ENCODE measurements at places on chromosomes 2 and 18.
A peak's percentile ranks its signal among the peaks of the same experiment; 100 is the strongest.

DNA sequence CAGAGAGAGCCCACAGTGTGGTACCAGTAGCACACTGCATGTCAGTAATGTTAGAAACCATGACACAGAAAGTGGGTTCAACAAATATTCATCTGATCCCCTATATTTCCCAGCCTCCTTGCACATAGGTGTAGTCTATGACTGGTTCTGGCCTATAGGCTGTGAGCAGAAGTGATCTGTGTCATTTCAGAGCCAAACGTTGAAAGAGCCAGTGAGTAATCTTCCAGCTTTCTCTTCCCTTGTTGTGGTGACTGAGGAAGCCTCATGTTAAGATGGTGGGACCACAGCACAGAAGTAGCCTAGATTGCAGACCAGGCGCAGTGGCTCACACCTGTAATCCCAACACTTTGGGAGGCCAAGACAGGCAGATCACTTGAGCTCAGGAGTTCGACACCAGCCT is 4.1 kb downstream of the TMEM237 start:
- no peak for DNase-seq

DNA sequence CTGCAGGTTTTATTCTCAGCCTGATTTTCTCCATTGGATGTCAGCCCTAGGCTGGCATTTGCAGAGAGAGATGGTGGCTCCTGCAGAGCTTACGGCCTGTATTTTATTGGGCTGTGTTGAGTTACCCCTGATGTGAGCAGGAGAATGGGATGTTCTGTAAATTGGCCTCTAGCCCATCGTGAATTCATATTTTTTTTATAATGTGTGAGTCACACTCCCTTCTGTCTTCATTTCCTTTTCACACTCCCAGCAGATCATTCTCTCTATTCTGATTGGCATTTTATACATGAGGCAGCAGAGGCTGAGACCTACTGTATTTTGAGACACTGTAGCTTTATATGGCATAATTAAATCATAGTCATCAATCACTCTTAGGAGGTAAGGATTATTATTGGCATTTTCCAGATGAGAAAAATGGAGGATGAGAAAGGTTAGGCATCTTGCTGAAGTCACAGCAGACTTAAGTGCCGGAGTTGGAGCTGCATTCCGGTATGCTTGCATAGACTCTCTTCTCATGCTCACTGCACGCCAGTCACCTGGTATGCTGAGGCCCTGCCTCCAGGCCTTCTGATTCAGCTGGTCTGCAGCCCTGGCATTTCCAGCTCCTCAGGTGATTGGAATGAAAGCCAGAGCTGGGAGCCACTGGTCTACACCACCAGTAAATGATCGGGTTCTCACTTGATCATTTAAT is 142.4 kb downstream of the NEDD4L start:
- peak; percentile 7 for DNase-seq

DNA sequence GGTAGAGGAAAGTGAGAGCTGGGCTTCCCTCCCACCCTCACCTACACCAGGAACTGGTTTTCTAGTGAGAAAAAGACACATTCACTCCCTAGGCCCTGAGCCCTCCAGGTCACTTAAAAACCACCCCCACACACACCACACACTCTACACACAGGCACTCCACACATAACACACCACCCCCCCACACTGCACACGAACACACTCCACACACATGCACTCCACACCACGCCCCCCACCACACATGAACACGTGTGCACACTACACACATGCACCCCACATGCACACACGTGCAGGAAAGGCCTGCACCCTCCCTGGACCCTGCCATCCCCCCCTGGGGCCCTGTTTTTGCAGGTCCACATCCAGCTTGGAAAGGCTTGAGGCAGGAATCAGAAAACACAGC is 67.6 kb downstream of the RALBP1 start:
- DNase-seq: no peak

DNA sequence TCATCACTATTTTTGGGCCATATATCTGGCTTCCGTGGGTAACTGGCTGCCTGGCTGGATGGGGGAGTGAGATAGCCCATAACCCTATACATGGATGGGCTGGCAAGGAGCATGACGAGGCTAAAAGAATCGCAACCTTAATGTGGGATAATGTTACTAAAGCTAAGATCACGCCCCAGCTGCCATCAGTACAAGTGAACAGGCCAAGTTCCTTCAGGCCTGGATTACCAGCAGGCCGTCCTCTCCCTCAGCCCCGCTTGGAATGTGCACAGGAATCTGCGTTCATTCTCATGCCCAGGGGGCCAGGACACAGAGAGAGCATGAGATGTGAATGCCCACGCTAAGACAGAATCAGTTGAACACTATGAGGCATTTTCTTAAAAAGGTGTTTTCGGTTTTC is 34.7 kb downstream of the RMC1 start:
- no peak for DNase-seq

- DNase-seq: no peak
Measured at GRCh38 chr2:187194049-187194448, 254.0 kb downstream of the CALCRL start.

GRCh38 chr2:113219889-113220641 is 46.3 kb downstream of the PSD4 start:
- peak; percentile 30 for DNase-seq

DNA sequence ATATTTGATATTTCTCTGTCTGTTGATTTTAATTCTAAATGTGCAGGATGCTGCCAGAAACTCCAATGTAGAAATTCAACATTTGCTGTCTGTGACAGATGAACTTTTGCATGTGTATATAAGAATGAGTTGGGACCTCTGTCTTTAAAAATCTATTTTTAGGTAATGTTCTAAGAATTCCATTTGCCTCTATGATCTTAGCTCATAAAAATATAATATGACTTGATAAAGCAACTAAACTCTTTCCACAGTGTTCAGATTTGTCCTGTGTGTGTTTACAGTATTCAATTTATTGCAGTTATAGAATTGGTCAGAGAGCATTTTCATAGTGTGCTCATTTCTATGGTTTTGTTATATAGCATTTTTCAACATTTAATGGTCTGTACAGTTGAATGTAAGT is 33.6 kb downstream of the RNMT start:
- DNase-seq: no peak

DNA sequence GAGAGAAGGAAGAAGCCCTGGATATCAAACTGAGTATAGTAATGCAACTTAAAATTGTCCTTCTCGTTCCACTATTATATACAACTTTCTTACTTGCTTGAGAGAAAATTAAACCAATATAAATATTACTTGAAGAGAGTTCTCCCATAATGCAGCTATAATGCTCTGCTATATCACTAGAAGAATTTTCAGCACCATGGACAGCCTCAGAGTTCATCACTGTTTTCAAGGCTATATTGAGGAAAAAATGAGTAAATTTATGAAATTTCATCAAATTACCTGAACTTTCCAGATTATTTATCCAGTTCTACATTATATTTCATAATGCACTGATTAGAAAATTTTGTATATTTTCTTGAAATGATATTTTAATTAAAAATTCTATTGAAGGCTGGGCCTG is 1053.5 kb upstream of the FAM98A start:
- no peak for DNase-seq

GRCh38 chr2:168422584-168422983 is 33.5 kb upstream of the CERS6 start:
- no peak for DNase-seq

- no peak for DNase-seq
Measured at GRCh38 chr2:199471443-199472057, 13.8 kb upstream of the SATB2 start.

GRCh38 chr2:60885683-60886082 is 4.3 kb downstream of the REL start:
- DNase-seq: no peak

- peak; percentile 17 for DNase-seq
Measured at GRCh38 chr2:223815186-223815883, 22.0 kb downstream of the AP1S3 start.

DNA sequence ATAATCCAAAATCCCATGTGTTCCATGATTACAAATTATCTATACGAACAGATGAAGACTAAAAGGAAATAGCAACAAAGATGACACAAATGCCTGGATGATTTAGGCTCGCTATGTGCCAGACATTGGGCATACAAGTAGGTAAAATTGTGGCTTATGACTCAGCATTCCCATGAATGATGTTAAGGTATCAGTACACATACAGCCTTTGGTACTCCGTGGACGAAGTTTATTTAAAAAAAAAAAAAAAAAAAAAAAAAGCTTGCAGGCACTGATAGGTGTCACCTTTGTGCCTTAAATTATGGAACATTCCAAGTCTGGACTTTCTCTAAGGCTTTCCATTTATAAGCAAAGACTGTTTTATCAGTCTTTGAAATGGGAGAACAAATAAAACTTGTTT is 2.7 kb downstream of the CHAC2 start:
- no peak for DNase-seq

DNA sequence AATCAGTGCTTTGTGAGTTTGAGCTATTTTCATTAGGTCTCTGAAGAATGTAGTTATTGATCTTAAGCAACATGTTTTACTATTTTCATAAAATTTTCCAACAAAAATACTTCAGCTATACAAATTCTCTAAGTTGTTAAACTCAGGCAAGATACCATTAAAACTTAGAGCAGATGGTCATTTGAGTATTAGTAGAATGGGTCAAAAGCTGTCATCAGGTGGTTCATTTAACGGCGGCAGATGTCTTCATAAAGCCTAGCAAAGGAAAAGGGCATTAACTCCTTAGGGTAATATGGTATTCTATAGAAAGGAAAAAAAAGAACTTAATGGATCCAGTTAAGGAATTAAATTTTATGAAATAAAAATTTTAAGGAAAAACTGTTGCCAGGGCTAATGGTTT is 19.2 kb downstream of the MIB1 start:
- DNase-seq: no peak

GRCh38 chr2:156118753-156119416 is 213.6 kb downstream of the NR4A2 start:
- DNase-seq: no peak

GRCh38 chr2:160278101-160278878 is 78.2 kb upstream of the ITGB6 start:
- DNase-seq: no peak

- DNase-seq: no peak
Measured at GRCh38 chr2:53028225-53028624, 739.4 kb upstream of the CHAC2 start.

DNA sequence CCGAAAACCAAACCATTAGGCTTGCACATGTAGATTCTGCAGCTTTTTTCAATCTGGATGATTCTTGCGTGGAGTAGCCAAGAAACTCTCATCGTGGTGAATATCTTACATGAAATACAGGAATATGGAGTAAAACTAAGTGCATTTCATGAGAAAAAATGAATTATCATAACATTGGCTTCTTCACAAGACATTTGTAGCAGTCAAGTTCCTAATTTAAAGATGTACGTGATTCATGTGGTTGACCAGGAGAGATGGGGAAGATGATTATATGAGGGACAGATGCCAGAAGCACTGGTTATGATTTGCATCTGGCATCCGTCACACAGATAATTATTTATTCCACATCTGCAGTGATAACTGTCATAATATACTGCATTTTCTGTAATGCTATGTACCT is 90.4 kb downstream of the ANTXR1 start:
- no peak for DNase-seq

- DNase-seq: no peak
Measured at GRCh38 chr2:12075603-12076002, 329.2 kb downstream of the LPIN1 start.

GRCh38 chr18:80035997-80036396 is 1.8 kb downstream of the RBFA start:
- no peak for DNase-seq

DNA sequence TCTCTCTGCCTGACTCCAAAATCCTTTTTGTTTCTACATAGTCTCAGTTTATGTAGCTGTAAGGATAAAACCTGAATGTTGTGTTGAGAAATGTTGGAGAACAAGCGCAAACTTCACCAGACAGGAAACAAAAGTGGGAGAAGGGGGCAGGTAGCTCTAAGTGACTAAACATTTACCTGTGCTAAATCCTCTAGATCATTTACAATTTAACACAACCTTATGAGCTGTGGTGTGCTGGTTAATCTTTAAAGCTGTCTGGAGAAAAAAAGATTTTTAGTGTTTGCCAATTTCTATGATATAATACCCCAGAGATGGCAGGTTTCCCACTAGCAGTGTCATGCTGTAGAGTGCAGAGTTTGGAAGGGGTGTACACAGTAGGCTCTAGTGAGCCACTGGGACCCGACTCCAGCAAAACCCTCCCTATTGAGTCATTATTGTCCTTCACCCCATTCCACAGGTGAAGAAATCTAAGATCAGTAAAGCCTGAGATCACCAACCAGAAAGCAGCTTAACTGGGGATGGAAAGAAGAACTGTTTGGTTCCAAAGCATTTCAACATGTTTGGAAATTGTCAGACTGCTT is 992.0 kb downstream of the DCDC2C start:
- DNase-seq: no peak

GRCh38 chr2:229422063-229422462 is 151.0 kb upstream of the PID1 start:
- no peak for DNase-seq

DNA sequence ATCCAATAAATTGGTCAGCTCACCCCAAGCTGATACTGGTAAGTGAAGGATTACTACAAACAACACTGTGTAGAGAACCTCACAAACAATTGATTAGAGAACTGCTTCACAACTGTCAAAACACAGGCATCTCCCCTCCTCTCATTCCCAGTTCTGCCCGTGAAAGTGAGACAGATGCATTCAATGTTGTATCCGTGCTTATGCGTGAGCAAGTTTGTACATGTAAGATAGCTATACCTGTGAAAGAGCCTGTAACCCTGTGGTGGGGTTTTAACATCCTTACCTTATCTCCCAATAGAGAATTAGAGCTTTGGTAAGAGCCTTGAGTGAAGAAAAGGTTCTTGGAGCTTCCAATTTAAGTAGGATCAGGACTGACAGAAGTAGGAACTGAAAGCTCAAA is 9.1 kb downstream of the MARCHF4 start:
- DNase-seq: no peak

DNA sequence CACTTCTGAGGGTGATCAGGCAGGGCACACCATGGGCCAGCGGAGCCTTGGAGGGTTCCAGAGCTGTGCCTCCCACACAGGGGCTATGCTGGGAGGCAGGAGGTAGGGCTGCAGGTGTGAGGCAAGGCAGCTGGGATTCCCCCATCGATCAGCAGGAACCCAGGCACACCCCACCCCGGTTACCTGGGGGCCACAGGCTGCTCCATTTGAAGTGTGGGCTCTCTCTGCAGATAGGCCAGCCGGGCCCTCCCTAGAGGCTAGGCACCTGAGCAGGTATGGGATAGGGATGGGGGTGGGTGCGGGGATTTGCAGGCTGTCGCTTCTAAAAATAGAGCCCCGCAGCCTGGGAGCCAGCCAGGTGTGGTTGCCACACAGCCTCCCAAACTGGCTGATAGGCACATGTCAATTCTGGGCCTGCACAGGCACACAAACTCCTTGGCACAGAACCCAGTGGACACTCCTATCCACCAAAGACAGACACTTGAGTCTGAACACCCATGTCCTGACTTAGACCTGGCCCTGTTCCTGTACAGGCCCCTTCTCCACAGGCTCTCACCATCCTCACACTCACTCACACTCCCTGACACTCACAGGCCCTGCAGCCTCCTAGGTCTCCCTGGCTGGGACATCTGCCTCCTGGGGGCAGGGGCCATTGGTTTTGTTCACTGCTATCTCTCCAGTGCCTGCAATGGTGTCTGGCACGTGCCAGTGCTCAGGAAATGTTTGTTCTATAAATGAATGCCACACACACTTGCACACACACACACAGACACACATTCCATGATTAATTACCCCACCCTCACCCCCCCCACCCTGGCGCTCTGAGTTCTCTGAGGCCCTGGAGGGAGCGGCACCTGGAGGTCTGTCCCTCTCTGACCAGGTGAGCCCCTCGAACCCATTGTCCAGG is 73.4 kb downstream of the ZFP36L2 start:
- DNase-seq: no peak

- DNase-seq: no peak
Measured at GRCh38 chr18:2857491-2858131, 10.8 kb downstream of the EMILIN2 start.

GRCh38 chr2:11983870-11984269 is 237.4 kb downstream of the LPIN1 start:
- no peak for DNase-seq
